ENCODE measurements at places on chromosomes 7 and 10.

DNA sequence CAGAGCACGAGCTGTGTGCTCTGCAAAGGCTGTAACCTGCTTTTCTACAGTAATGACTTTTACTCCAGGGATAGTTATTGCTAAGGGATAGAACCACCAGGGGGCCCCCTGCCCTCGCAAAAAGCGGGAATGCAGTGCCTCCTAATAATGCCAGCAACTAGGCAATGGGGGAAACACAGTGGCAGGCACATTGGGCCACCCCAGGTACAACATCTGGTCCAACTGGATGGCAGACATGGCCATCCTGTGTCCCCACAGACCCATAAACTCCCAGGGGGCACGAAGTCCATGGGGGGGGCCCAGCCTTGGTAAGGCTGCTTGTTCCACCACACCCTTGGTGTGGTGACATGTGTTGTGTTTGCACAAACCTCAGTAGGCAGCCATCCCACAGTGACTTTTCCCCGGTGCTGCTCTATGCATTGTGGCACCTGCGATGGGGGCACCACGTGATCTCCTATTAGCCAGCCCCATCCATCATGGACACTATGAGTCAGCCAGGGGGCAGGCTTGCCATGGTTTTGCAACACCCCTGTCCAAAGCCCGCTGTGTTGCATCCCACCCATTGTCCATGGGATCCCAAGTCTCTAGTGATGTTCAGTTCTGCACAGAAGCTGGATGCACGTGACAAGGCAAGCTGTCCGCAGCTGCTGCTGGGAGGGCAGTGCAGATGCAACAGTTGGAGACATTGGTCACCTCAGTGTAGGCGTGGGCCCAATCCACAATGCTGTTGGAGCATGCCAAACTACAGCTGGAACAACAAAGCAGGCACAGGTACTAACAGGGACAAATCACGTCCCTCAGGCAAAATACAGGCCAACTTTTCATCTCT is 84.0 kb downstream of the ANLN start:
- no peak for DNase-seq

- no peak for DNase-seq
Observed at GRCh38 chr10:86295791-86296190, 70.8 kb downstream of the GRID1 start.

DNA sequence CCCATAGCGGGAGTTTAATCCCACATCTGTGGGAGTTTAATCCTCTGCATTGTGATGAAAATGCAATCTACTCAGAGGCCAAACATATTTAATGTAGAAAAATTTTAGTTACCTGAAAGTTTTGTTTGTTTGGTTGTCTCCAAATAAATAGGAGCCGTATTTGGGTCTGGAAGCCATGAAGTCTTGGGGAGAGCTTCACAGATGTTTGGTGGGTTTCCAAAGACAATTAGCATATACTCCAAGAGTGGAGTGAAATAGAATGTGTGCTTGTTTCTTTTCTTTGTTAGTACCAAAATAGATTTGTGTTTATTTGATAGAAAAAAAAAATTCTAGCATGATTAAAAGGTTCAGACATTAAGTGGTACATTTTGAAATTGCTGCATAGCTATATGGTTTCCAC is 50.9 kb downstream of the ANK3 start:
- DNase-seq, result no peak

GRCh38 chr7:94266238-94266644 is 128.5 kb upstream of the COL1A2 start:
- DNase-seq, result no peak

DNA sequence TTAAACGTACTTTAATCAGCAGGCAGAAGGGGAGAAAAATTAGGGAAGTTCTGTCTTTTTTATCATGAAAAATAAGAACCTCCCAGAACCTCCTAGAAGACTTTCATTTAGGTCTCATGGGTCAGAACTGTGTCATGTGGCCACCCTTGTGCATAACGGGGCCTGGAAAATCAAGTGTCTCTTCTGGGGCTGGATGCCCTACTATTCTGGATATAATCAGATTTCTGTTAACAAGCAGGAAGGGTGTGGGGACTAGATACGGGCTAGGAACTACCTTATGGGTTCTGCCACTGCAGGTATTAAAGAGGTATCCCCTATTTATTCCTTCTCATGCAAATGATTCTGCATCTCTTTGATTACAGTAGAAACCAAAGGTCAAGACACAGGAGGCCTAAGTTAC is 14.1 kb downstream of the LANCL2 start:
- DNase-seq, result no peak

DNA sequence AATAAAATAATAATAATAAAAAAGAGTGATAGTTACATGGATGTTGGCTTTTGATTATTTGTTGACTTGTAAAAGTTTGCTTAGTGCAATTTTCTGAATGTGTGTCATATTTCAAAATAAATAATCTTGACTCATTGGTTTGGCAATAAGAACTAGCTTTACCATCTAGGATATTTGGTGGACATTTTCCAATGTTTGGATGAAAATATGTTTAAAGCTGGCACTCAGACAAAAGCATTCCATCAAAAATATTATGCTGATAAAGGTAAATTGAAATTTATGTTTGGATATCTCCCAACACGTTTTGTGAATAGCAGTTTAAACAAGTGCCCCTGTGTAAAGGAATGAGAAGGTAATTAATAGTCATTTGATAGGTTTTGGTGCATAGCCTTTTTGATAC is 62.5 kb upstream of the KCNMA1 start:
- no peak for DNase-seq

DNA sequence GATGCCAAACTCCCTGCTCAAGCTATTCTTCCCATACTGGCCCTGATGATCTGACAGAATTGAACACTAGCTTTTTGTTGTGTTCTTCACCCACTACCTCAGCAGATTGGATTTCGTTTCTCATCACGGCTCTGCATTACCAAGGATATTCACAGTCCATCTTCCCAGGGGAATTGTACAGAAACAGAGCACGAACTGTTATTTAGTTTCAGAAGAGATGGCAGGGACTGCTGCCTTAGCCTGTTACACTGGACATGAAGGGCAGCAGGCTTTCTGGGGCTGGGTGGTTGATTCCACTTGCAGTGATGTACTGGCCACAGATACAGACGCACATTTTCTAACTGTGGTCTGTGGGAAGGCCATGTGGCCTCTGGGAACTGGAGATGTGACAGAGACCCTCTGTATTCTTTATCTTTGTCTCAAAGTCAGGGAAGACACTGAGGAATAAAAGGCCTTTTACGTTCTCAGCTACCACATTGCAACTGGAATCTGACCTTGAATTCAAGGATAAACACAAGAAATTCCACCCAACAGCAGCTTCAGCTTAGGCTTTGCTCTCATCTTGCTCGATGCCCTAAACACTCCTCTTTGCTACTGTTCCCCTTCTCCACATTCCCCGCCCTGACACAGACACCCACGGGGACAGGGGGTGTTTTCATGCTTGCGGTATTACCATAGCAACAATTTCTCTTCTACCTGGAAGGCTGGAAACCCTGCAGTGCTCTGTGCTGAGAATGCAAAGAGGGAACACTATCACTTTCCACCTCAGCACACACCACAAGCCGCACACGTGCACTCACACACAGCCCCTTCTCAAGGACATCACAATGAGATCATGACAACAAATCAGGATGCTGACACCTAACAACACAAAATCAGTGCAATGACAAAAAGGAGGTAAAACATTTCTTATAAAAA is 81.7 kb downstream of the RNF216 start:
- peak; percentile 79 for DNase-seq

DNA sequence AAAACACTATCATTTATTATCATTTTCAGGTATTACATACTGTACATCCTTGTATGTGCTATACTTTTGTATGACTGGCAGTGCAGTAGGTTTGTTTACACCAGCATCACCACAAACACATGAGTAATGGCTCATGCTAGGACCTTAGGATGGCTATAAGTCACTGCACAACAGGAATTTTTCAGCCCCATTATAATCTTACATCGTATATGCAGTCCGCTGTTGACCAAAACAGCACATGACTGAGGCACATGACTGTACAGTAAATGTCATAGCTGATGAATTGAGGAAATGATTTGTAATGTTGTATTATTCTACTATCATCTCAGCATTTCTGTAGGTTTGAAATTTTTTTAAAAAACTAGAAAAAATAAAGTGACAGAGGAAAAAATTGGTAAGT is 38.6 kb downstream of the BPGM start:
- no peak for DNase-seq

DNA sequence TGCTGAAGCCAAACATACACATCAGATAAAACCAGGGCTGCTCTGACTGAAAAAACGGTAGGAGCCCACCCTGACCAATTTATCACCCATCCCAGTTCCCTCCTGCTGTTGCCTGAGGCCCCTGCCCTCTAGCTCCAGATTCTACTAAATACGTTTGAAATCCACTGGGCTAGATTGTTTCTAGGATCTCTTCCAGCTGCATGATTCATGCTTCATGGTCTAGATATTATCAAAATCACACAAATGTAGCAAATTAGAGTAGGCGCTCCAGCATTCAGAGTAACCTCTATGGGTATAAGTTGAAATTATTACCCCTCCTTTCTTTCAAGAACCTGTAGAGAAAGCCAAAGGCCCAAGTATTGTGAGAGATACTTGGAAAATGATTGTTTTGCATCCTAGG is 151.2 kb upstream of the FAM13C start:
- DNase-seq, result no peak

- DNase-seq, result no peak
Observed at GRCh38 chr10:100148353-100149211, 37.2 kb downstream of the ERLIN1 start.

- no peak for DNase-seq
Observed at GRCh38 chr10:17423632-17424186, 30.7 kb downstream of the ST8SIA6 start.

DNA sequence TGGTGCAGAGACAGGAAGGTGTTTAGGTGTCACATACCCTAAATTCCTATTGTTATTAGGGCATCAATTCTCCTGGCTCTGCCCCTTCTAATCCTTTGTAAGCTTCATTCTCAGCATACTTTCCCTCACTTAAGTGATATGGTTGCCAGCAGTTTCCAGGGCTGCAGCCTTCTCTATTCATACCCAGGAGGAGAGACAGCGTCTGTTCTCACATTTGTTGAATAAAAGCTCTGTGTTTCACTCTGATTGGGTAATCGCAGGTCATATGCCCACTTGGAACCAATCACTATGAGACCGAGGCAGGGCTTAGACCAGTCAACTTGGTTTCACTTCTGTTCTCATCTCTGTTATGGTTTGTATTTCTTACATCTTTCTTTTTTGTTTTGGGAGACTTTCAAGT is 109.6 kb upstream of the MTPN start:
- no peak for DNase-seq

GRCh38 chr7:88243345-88243909 is 23.6 kb upstream of the SRI start:
- DNase-seq, result no peak

DNA sequence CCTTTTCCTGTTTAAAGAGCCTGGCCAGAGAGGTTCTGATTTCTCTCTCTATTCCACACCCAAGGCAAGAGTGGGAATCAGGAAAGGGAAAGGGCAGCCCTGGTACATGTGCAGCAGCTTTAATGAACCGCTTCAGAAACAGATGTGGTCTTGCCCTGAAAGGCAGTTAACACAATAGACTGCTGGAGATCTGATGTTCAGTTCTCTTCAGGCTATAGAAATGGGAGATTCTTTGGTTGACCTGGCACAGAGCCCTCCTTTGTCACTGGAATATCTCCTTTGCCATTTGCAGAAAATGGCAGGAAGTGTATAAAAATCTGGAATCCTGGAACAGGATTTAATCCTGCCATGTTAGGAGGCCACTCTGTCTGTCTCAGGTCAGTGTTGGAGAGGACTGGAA is 36.3 kb upstream of the EXOC6 start:
- DNase-seq, result no peak

DNA sequence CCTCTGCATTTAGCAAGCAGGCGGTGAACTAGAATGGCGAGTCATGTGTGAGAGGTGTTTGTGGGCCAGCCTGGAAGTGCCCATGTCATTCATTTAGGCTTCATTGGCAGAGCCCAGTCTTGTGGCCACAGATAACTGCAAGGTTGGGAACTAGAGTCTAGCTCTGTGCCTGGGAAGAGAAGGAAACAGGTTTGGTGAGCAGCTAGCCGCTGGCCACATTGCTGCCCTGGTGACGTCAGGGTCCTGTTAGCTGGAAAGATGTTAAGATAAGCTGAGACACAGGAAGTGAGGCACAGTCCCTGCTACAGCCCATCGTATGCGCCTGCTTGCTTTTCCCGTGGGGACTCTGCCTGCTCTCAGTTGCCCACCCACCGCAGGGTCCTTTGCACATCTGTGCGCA is 185.5 kb downstream of the CAMK1D start:
- DNase-seq, result no peak

DNA sequence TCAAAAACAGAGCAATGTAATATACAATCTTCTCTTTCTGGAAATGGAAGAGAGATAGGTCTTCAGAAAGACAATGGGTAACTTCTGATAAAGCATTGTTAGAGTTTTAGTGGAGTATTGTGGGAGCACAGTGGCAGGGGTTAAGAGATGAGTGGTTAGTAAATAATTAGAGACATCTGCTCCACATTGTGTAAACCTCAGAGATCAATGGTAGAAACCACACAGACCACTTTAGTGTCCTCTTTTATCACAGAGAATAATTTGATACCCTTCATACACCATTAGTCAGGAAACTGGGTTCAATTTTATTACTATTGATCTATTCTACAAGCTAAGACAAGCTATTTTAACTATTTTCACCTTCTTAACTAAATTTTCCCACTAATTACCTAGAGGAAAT is 35.9 kb upstream of the MAGI2 start:
- no peak for DNase-seq

DNA sequence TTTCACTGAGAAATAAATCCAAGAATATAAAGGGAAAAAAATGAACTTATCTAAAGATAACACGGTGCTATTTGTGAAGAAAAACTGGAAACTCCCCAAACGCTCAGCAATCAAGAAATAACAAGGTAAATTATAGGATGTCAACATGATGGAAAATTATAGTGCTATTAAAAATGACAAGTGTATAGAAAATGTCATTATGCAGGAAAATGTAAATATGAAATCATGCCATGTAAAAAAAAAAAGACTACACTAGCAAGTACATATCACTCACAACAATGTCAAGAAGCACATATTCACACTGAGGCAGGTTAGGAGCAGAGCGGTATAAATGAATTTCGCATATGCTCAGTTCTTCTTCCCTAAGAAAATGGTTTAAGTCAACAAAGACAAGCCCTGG is 27.7 kb downstream of the KLRG2 start:
- DNase-seq, result no peak

GRCh38 chr10:111756217-111757061 is 427.1 kb downstream of the GPAM start:
- DNase-seq, result no peak

- no peak for DNase-seq
Observed at GRCh38 chr7:38319873-38320272, 46.4 kb upstream of the TARP start.

GRCh38 chr10:107364872-107365271 is 200.4 kb upstream of the SORCS1 start:
- no peak for DNase-seq

GRCh38 chr7:80135309-80136104 is 876 bp downstream of the GNAI1 start:
- no peak for DNase-seq

Measured in NCI-H187 treated with DMSO at 0.1 percent for 48 hours (cell line).